EH (cell line): ENCODE measurements at places on chromosomes 4 and X.

- DNase-seq, result no peak
These were observed 745.4 kb downstream of the PDHA2 start for GRCh38 chr4:96585304-96585703.

DNA sequence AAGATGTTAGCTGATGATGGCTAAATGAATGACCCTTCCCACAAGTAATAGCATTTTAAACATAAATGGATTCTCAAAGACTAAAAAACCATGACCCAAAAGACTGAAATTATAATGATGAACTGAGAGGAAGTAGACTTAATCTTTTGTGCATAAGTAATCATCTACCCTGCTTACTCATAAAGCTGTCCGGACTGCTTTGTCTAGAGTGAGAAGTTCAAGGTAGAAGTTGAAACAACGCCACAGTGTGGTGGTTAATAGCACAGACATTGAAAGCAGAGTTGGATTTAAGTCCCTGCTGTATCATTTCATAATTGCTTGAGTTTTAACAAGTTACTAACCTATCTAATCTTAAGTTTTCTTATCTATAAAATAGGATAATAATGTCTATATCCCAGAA lies 346.6 kb downstream of the CENPC start:
- DNase-seq, result peak; percentile 12

- DNase-seq, result no peak
These were observed 277.7 kb upstream of the CLNK start for GRCh38 chr4:10962246-10962645.

DNA sequence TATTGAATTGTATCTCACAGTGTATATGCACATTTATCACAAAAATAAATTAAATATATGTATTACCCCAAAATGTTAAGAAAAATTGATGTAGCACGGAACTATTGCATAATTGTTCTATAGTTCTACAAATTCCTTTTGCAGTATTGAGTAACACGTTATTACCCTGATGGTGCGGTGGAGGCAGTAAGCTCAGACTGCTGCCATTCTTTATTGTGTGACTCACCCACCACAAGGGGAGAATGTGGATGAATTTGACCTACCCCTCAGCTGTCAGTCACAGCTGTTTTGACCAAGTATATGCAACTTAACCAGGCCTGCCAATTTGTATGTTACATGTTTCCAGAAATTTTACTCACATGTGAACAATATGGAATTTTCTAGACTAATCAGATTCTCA lies 506.6 kb downstream of the SH3BGRL start:
- no peak for DNase-seq

DNA sequence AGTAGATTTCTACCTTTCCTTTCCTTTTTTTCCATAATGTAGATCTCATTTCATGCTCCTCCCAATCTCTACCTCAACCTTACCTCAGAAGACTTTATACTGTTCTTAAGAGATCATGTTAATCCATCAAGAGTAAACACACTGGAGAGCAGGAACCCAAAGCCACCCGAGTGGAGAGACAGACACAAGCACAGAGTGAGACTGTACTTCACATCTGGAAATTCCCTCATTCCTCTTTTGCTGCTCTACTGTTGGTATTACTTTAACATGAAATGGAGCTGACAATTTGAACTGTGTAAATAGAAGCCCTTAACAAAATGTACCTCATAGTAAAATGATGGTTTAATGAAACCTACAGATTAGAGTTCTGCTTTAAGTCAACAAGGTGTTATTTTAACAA lies 105.7 kb upstream of the RASGEF1B start:
- no peak for DNase-seq

- no peak for DNase-seq
These were observed 1.9 kb upstream of the SCML1 start for GRCh38 chrX:17735406-17735805.

DNA sequence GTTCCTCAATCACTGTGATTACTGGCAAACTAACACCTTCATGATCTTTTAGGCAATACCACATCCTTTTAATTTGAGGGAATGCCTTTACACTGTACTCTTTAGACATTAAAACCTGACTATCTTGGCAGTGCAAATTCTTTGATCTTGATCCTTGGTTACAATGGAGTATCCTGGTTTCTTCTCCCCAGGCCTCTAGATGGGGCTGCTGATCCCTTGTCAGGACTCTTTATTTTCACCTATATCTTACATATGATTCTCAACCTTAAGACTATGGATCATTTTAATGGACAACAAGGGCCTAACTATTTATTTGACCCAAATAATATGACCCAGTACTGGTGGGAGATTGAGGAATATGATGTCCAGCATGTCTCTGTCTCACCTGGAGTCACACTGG lies 1005.5 kb upstream of the INTU start:
- peak; percentile 49 for DNase-seq

GRCh38 chr4:76984127-76984526 lies 34.6 kb downstream of the SEPTIN11 start:
- DNase-seq, result peak; percentile 69

DNA sequence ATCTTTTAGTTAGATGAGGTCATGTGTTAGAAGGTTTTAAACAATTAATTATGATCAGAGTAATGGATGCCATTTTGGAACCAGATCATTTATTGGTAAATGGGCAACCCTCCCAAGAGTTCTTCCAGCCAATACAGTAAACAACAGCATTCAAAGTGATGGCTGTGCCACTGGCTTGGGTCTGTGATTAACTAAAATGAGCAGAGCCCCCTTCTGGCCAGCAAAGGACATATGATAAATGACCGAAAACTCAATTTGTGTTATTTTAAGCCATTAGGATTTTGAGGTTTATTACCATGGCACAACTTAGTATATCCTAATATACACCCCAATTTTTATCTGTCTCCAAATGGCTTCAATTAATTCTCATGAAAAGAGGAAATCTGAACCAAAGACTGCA lies 90.8 kb upstream of the NPFFR2 start:
- DNase-seq, result peak; percentile 27

DNA sequence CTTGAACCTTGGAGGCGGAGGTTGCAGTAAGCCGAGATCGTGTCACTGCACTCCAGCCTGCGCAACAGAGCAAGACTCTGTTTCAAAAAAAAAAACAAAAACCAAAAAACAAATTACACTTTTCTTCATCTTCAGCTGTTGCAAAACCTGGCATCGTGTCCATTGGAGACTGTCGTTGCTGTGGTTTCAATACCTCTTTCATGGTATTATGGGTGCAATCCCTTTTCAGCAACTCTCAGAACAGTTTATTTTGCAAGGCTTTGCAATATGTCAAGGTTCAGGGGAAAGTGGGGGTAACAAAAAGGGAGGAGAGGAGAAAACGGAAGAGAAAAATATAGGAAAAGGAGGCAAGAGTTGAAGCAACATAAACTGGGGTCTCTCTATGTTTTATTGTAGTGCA lies 40.8 kb downstream of the ARSD start:
- no peak for DNase-seq

DNA sequence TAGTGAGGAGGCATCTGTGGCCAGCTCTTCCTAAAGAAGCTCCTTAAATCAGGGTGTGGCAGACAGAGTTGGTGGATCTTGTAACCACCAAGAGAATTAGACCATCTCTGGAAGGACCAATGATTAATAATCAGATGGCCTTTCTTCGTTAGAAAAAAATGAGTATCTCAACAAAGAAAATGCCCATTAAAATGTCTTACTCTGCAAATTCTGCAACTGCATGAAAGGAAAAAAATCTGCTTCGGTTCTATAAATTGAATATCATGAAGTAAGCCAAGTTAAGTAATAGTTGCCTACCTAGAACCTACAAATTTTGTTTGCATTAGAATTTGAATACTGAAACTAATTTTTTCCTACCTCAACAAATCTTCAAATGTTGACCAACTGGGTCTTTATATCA lies 4.2 kb upstream of the DCLK2 start:
- no peak for DNase-seq

- DNase-seq, result no peak
These were observed 26.2 kb downstream of the CHRNA9 start for GRCh38 chr4:40361338-40361737.

DNA sequence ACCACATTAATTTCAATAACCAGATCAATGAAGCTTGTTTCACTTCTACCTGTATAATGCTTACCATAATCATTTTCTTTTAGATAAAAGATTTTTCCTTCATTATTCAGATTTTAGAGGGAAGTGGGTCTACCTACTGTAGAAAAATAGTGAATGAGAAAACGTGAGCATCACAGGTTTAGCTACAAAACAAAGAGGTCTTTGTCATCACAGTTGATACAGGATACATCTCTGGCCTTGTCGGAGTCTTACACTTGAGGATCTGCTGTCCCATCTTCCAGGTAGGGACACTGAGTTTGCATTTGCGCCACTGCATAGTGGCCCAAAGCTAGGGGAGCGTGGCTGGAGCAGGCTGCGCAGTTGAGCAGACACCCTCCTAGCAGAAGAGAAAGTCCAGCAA lies 710 bp downstream of the CLDN24 start:
- no peak for DNase-seq

GRCh38 chr4:41538887-41539498 lies 1.0 kb downstream of the LIMCH1 start:
- DNase-seq, result peak; percentile 90

- DNase-seq, result no peak
These were observed 386.6 kb downstream of the CENPC start for GRCh38 chr4:67158666-67159065.

- peak; percentile 76 for DNase-seq
These were observed 5.4 kb upstream of the ASB5 start for GRCh38 chr4:176274441-176274840.

- no peak for DNase-seq
These were observed 433.1 kb upstream of the FAM241A start for GRCh38 chr4:111712093-111712677.

DNA sequence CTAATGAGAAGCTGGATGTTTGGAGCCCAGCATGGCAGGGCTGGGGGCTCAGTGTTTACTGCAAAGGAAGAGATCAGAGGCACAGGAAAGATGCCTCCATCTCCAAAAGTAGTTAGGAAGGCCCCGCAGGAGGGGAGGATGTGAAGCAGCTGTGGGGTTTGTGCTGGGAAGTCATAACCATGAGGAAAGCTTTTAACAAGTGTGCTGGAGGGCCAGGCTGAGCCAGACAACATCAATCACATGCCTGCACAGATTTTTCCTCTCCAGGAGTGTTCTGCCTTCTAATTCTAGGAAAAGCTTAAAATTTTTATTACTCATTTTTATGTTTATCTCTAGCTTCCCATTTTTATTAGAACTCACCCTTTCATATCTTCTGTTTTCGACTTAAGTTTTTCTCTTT lies 65.4 kb downstream of the GPR82 start:
- no peak for DNase-seq

DNA sequence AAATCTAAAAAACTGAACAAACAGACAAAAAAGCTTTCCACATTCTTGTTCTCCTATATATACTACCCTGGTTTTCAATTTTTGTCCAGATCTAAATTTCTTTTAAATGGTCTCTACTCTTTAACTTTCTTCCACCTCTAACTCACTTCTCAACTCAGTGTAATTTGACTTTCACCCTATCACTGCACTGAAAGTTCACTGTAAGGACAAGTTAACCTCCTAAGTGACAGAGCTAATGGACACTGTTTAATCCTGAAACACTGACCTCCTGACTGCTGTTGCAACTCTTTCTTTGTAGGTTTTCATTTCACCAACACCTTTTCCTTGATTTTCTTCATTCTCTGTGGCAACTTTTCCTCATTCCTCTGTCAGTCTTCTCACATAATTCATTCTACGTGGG lies 50.0 kb downstream of the ATOH1 start:
- no peak for DNase-seq

GRCh38 chrX:74593593-74593992 lies 20.8 kb downstream of the RLIM start:
- peak; percentile 3 for DNase-seq

GRCh38 chr4:88606832-88607231 lies 14.6 kb downstream of the HERC3 start:
- DNase-seq, result no peak

DNA sequence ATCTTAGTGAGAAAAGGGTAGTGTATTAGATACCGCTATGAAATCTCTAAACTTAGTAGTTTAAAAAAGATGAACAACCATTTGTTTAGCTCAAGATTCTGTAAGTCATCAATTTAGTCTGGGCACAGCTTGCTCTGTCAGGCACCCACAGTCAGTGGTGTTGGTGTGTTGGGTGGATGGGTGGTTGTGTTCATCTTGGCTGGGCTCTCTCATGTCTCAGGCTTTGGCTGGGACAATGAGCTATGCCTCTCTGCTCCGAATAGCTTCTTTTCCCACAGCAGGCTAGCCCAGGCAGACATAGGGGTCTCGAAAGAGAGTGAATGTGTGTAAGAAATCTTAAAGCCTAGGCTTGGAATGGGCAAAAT lies 127.0 kb upstream of the GATB start:
- no peak for DNase-seq

- DNase-seq, result no peak
These were observed 51.6 kb downstream of the RTL5 start for GRCh38 chrX:72080150-72080549.

- no peak for DNase-seq
These were observed 599 bp upstream of the IL2RG start for GRCh38 chrX:71111921-71112431.

GRCh38 chrX:53263597-53264094 lies 17.7 kb downstream of the IQSEC2 start:
- peak; percentile 82 for DNase-seq

- DNase-seq, result no peak
These were observed 29.3 kb downstream of the SH3RF1 start for GRCh38 chr4:169241464-169241863.

GRCh38 chrX:340641-341423 lies 22.2 kb upstream of the GTPBP6 start:
- no peak for DNase-seq
